ENCODE measurements at places on chromosomes 6 and 20. TPM values are rescaled to one million over a fixed set of nuclear protein-coding genes. Genes with fewer than 3 reads are reported as not detected.

Gene MDC1
- 10.9 TPM for total RNA-seq

Gene DDX27
- total RNA-seq = 39.7 TPM

Gene C6orf15
- total RNA-seq = not detected

Gene MEI4
- not detected for total RNA-seq

Gene CLPSL2
- not detected for total RNA-seq

Gene KCNB1
- total RNA-seq = not detected

Gene RALGAPB
- total RNA-seq = 32.7 TPM

Gene MMP24OS
- 16.0 TPM for total RNA-seq

Gene OXT
- total RNA-seq = not detected

Gene PRL
- not detected for total RNA-seq
